ENCODE measurements at places on chromosomes 6 and 20. TPM values are rescaled to one million over a fixed set of nuclear protein-coding genes. Genes with fewer than 3 reads are reported as not detected.

The C6orf52 gene
- 2.3 TPM for total RNA-seq

The ENPP3 gene
- not detected for total RNA-seq

The HDGFL1 gene
- not detected for total RNA-seq

The NPBWR2 gene
- not detected for total RNA-seq

The DYNLT2 gene
- total RNA-seq = 0.65 TPM

The ARHGAP40 gene
- not detected for total RNA-seq

The RAET1E gene
- total RNA-seq = 2.0 TPM

The STMN3 gene
- 6.7 TPM for total RNA-seq

The CDH4 gene
- 7.8 TPM for total RNA-seq

The MATN4 gene
- total RNA-seq = 0.12 TPM

The CST4 gene
- not detected for total RNA-seq

The ELOVL2 gene
- 7.2 TPM for total RNA-seq

The PLCG1 gene
- total RNA-seq = 24.5 TPM

The GPX5 gene
- total RNA-seq = not detected
